ENCODE measurements at places on chromosomes 6 and 20. TPM values are rescaled to one million over a fixed set of nuclear protein-coding genes. Genes with fewer than 3 reads are reported as not detected.
A peak's percentile ranks its signal among the peaks of the same experiment; 100 is the strongest.

DNA sequence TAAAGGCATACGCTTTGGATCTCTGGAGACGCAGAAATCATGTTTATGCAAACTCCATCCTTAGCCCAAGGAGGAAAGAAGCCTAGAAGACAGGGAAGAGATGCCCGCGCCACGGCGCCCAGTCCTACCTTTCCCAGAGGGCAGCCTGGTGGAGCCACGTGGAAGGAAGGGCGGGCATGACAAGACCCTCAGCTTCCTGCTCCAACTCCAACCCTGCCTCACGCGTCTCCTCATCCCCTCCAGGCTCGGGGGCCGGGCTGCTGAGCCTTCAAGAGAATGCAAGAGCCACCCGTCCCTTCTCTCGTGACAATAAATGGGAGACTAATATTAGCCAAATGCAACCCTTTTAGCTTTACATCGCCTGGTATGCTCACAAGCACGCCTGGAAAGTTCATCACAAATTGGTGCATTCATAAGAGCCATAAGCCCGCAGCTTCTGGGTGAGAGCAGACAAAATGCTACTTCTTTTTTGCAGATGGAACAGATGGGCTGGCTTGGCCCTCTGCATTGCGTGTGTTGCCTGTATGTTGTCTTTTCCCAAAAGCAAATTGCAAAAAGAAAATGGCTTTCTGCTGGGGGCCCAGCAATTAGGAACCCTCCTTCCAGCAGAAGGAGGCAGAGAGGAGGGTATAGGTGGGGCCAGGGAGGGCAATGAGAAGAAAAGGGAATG lies 8.2 kb upstream of the NTSR1 start:
- no peak for DNase-seq

DNA sequence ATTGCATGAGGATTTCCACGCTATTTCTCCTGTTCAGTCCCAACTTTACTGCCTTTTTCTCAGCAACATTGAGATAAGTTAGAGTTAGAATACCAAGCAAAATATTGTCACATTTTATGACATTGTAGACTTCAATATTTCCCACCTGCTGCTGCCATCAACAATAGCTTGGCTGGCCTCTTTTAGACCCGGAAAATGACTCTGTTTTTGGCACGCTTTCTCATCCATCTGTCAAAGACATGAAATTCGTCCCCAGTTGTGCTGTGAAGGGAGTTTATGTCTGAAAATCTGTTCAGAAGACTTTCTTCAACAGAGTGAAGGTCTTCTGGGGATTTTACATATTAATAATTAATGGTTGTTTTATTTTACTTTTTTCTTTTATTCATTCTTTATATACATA lies 857.3 kb downstream of the FRK start:
- DNase-seq, result no peak

DNA sequence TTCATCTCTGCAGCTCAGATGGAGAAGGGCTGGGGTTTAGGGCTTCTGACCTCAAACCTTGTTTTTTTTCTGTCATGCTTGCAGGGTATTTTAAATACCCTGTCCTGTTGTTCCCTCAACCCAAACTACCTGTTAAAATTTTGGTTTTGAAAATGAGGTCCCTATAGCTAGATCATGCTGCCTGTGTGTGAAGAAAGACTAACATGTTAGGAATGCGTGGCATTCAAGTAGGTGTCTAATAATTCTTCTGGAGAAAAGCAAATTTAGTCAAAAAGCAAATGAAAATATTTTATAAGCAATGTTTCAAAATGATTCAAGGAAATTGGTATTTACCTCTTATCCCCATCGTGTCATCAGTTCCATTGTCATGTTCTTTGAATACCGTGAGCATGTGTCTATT lies 77.2 kb upstream of the C20orf144 start:
- DNase-seq, result no peak

- DNase-seq, result no peak
These were observed 178.8 kb upstream of the AKAP12 start for GRCh38 chr6:151060766-151061531.

DNA sequence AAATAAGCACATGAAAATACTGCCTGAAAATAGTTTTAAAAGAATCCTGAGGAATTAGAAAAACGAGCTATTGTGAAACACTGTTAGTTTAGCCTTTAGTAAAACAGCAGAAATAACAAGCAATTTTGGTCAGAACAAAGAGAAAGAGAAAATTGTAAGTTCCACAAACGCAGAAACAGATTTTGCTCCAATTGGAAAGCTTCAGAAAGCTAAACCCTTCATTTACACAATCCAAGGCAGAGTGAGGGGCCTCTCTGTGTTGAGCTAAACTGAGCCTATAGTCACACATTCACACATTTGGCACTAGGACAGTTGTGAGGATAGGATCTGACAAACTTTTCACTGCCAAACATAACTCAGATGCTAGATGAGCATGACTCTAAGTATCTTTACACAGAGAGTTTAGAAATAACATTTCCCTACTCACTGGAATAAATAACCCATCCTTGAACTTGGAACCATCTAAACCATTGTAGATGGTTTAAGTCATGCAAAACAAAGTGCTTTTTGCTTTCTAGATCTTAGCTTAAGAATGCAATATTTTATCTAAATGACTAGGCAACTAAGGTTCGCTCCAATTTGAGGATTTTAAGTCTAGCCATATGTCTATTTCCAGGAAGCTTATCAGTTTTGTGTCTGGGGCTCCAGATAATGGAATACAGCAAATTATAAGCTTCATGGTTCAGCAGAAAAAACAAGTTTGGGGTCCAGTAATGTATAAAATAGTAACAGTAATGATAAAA lies 122.6 kb downstream of the SGK1 start:
- DNase-seq, result no peak

- no peak for DNase-seq
These were observed 26.5 kb upstream of the INSM1 start for GRCh38 chr20:20341371-20341770.

Gene SLC35D3
- not detected for total RNA-seq

DNA sequence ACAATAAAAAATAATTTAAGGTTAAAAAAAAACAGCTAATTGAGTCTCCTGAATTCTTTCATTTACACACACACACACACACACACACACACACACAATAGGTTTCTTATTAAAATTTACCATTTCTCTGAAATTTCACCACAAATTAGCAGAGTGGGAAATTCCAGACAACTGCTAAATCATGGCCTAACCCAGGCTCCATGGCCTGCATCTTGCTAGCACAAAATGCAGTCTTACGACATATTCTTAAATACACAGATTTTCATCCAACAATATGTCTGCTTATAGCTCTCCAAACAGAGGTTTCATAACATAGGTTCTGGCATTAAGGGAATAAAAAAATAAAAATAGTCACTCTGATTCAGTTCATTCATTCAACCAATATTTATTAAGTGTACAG lies 46.9 kb downstream of the SOD2 start:
- DNase-seq, result no peak

Gene SMLR1
- total RNA-seq, result not detected

DNA sequence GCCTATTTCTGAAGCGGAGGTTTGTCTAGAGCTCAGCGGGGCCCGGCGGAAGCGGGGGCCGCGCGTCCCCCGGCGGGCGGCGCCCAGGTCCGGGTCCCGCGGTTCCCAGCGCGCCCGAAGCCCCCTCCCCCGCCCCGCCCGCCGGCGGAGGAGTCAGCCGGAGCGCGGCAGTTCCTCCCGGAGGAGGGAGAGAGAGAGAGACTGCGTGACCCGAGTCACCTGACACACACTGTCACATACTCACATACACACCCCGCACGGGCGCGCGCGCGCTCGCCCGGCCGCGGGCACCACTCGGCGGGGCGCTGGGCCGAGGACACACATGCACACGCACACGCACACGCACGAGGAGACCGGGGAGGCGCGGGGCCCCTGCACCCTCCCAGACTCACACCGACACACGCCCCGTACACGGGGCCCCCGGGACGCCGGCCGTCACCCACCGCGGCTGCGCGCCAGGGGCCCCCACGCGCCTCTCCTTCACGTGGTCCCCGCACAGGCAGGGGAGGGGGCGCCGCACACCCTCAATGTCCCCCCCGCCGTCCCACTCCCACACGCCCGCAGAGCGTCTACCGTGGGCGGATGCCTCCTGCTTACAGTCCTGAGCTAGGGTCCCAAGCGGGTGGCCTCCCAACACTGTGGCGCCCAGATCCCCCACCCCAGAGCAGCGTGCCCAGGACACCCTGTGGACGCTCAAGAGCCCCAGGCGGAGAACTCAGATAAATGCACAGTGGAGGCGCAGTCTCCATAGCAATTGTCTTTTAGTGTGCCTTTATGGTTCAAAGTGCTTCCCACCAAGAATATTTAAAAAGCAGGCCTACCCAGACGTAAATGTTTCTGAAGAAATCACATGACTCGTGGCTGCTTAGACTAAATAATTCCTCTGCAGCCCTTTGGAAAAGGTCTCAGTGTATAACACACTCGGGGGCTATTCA lies at the start of gene RRAGD:
TSS of gene RRAGD (minus strand) at position 203 of the 935 bp plus-strand sequence. CDS start 280 bp downstream, outside the sequence.
- DNase-seq, result peak; percentile 56

DNA sequence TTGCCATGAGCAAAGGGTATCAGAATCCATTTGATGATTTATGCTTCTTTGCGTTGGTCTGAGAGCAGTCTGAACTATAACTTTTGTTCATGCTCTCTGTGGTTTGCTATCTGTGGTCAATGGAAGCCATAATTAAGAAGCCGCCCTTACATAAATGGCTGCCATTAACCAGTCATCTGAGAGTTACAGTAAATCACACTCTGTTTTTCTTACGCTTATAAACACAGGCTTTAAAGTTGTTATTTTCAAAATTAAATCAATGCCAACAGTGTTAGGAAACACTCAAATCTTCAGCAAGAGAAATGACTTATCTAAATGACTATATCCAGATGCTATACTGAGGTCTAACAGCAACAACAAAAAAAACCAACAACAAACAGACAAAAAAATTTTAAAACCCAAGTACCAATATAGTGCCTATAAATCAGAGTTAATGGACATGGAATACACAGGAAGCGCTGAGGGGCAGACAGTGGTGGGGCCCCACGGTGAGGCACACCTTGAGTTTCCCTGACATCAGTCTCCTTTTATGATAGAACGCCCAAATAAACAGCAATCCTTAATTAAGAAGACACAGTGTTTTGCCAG lies 108.0 kb upstream of the C6orf118 start:
- DNase-seq, result no peak

Gene FNDC11
- not detected for total RNA-seq

GRCh38 chr6:12012038-12012557 lies at the start of gene HIVEP1:
HIVEP1 (plus strand) TSS chr6:12012312; CDS start chr6:12015629, 3,317 bp downstream.
- no peak for DNase-seq

DNA sequence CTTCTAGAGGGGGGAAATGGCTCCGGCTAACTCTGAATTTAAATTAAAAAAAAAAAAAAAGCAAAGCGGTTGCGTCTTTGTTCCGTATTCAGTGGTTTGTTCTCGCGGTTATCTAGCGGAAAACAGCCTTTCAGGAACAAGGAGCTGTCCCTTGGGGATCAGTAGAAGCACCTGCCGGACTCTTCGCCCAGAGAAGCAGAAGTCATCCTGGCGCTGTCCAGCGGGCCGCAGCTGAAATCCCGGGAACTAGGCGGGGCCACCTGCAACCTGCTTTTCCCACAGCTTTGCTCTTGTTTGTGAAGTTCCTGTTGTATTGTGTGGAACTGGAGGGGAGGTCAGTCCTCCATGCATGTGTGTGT lies 43.9 kb upstream of the GJE1 start:
- DNase-seq, result no peak

Gene THBS2
- 58.4 TPM for total RNA-seq

DNA sequence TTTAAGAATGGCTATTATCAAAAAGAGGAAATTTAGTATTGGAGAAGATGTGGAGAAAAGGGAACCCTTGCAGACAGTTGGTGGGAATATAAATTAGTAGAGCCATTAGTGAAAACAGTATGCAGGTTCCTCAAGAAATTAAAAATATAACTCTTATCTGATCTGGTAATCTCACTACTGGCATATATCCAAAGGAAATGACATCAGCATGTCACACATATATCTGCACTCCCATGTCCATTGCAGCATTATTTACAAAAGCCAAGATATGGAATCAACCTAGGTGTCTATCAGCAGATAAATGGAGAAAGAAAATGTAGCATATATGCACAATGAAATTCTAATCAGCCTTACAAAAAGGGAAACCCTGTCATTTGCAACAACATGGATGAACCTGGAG lies 2.6 kb downstream of the SIRPG start:
- no peak for DNase-seq

GRCh38 chr20:13791540-13792459 lies 7.0 kb downstream of the NDUFAF5 start:
- DNase-seq, result no peak

Gene DEFB124
- total RNA-seq, result not detected

DNA sequence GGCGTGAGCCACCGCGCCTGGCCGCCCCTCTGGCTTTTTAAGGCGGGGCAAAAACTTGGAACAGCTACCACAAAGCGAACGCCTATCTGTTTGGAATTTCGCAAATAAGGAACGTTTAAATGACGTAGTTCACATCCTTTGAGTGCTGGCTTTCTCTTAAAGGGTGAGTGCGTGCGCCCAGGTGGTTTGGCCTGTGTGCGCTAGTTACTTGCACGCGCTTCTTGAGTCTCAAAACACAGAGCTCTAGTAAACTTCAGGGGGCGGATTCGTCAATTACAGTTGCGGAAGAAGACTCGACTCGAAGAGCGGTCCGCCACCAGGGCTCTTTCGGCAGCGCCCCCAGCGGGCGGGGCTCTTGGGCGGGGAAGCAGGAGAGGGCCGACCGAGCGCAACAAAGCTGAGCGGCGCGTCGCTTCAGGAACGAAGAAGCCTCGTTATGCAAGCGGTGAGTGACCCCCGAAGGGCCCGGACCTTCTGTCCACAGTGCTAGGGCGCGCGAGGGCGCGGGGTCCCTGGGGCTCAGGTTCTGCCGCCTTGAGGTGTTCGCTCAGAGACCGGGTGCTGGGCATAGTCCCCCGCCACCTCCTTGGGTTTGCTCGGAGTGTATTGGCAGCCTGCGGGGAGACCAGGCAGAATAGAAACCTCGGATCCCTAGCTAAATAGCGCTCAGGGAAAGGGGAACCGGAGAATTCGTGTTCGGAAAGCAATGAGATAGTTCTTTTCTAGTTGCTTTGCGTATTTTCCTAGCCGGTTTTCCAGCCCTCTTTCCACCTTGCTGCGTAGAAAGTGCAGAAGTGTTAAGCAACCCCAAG lies at the start of gene SYCP2L:
TSS of gene SYCP2L (plus strand) at position 362 of the 812 bp plus-strand sequence. CDS start at position 437, 75 bp downstream.
- DNase-seq, result peak; percentile 40

Gene SERINC1
- total RNA-seq, result 275 TPM

Gene RSPO3
- total RNA-seq, result 24.1 TPM

GRCh38 chr6:74568861-74569260 lies 637.0 kb downstream of the COL12A1 start:
- no peak for DNase-seq

- DNase-seq, result no peak
These were observed 4.9 kb downstream of the TNFAIP3 start for GRCh38 chr6:137871831-137872454.

Gene RAB44
- 0.87 TPM for total RNA-seq

DNA sequence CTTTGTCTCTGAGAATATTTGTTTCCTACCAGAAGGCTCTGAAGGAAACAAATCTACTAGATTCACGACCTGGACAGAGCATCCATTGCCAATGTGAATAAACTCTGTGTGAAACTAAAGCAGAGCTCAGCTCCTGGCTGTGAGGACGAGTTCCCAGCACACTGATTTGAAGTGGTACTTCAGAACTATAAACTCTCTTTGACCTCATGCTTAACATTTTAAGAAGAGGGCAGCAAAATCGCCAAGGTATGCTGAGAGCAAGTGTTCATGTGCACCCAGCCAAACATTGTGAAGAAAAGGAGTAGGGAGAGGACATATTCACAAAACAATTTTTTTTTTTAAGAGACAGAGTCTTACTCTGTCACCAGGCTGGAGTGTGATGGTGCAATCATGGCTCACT lies 33.7 kb upstream of the ZNF133 start:
- DNase-seq, result no peak
